Lower lobe of right lung (tissue), 2 donors: ENCODE measurements at places on chromosomes 1 and 21.

GRCh38 chr1:155463865-155464650 lies 98.5 kb downstream of the ASH1L start:
- no peak for DNase-seq

DNA sequence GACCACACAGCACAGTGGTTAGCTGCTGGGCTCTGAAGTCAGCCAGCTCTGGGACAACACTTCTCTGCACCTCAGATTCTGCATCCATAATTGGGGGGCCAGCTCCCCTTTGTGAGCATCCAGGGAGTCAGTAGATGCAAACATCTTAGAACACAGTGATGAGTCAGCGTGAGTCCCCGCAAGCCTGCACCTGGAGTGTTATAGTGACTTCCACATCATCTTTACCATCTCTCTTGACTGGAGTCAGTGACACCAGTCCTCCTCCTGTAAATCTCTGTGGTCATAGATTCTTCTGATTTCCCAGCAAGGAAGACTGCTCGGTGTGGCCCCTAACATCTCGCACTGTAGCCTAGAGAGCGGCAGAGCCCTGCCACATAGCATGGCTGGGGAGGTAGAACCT lies 13.9 kb upstream of the EDN2 start:
- DNase-seq = no peak

- no peak for DNase-seq
These were observed 695 bp upstream of the ALG14 start for GRCh38 chr1:95073446-95073845.

DNA sequence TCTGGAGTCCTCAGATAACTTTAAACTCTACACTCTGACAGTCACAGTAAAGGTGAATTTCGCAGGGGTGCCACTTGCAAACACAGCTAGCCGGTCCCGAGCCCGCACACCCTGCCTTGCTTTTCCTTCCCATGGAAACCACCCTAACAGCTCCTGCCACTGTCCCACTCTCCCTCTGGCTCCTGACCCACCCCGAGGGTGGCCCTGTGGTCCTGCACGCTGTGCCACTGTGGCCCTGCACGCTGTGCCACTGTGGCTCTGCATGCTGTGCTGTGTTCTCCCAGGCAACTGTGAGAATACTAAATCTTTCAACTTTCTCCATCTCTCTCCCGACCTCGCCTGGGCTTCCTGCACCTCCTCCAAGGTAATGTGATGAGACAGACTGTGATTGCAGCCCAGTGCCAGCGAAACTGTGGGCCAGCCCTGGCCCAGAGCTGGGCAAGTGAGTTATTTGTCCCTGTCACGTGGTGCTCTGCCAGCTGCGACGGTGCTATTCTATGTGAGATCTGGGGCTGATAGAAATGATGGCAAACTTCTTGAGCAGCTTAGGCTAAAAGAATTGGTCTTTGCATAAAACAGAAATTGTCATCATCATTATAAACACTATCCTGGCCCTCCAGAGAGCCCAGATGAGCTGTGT lies 63.4 kb upstream of the TARBP1 start:
- DNase-seq = no peak

- DNase-seq = no peak
These were observed 47.2 kb downstream of the VPS26C start for GRCh38 chr21:37219761-37220432.

DNA sequence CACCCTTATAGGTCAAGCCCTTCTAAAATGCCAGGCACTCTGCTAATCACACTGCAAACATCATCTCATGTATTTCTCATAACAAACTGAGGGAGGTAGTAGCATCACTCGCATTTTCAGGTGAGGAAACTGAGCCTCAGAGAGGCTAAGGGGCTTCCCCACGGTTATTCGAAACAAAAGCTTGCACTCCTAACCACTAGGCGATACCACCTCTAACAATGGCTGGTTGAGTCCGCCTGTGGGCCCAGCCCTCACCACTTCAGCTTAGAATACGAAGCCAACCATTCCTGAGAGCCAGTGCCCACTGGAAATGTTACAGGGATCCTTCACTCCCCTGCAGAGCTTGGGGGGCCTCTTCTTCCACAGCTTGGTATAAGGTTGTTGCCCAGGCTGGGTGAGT lies 65.3 kb upstream of the TENT5C start:
- DNase-seq = no peak
